ENCODE measurements at places on chromosomes 7 and 10.
A peak's percentile ranks its signal among the peaks of the same experiment; 100 is the strongest.

GRCh38 chr7:3844540-3845151, 543.6 kb downstream of the SDK1 start:
- no peak overlapping the region for H3K4me3 ChIP-seq
- H3K4me1 ChIP-seq, result no peaks in the 10 kb centered on the region
- peaks cover 9% of the 10 kb centered on the region for H3K27me3 ChIP-seq
- H3K36me3 ChIP-seq, result no peaks in the 10 kb centered on the region
- ATAC-seq, result no peak

DNA sequence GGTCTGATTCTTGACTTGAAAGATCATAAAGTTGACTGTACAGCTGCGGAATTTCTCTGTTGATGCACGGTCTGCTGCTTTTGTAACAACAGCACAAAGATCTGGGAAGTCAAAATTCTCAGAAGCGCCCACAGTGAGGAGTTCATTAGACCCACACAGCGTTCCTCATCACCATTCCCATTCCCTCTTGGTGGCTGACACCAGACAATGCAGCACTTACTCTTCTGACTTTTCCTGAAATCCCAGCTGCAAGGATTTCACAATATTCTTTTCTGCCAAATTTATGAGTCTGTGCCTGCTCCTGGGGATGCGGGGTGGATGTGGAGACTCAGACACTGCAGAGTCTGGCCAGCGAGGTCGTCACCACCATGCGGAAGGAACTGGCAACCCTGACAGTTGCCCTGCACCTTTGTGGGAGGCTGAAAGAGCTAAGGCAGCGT, 233.9 kb downstream of the FANK1 start:
- no peak for ATAC-seq
- no peaks in the 10 kb centered on the region for H3K27me3 ChIP-seq
- no peaks in the 10 kb centered on the region for H3K36me3 ChIP-seq
- H3K4me3 ChIP-seq, result no peak overlapping the region
- no peak overlapping the region for H3K27ac ChIP-seq
- no peaks in the 10 kb centered on the region for H3K4me1 ChIP-seq

GRCh38 chr10:9051328-9051974, 997.0 kb downstream of the GATA3 start:
- H3K4me3 ChIP-seq, result no peak overlapping the region
- no peaks in the 10 kb centered on the region for H3K36me3 ChIP-seq
- H3K27ac ChIP-seq, result no peak overlapping the region
- no peaks in the 10 kb centered on the region for H3K4me1 ChIP-seq
- no peaks in the 10 kb centered on the region for H3K27me3 ChIP-seq
- no peak for ATAC-seq

DNA sequence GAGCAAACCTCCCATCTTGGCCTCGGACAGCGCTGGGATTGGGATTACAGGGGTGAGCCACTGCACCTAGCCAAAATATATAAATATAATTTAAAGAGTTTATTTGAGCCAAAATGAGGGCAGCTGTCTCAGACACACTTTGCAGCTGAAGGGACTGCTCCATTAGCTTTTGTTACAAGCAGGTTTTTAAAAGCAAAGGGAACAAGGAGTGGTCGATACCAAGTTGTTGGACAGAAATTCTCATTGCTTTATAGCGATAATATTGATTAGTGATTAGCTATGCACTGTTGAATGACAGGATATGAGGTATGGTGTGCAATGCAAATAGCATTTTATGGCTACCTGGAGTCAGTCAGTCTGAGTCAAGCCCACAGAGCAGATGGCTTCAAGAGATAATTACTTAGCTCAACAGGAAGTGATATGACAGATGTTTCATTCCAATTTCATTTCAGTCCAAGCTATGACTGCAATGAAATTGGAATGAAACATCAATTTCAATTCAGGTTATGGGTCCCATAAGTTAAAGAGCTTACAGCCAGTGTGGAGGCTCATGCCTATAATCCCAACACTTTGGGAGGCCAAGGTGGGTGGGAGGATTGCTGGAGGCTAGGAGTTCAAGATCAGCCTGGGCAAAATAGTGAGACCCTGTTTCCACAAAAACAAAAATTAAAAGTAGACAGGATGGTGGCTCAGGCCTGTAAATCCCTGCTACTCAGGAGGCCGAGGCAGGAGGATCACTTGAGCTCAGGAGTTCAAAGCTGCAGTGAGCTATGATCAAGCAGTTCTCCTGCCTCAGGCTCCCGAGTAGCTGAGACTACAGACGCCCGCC, 23.1 kb downstream of the TYW1 start:
- H3K36me3 ChIP-seq, result peaks cover 68% of the 10 kb centered on the region
- no peaks in the 10 kb centered on the region for H3K4me1 ChIP-seq
- H3K27ac ChIP-seq, result no peak overlapping the region
- H3K27me3 ChIP-seq, result no peaks in the 10 kb centered on the region

GRCh38 chr7:92206672-92207071, 27.7 kb upstream of the LRRD1 start:
- no peak overlapping the region for H3K27ac ChIP-seq
- ATAC-seq, result no peak
- H3K4me3 ChIP-seq, result no peak overlapping the region

DNA sequence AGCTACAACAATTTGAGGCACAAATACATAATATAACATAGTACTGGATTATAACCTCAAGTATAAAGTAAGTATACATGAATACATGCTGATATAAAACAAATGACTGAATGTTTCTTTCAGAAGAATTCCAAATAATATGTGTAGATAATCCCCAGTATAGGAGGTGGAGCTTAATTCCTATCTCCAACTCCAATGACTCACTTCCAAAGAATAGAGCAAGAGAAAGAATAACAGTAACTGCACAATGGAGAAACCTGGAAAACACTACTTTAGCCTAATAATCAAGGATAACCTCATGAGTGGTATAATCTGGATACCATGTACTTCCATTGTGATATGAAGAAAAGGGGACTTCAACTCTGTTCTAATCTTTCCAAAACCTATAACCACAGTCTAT, 13.7 kb upstream of the SEMA3C start:
- no peaks in the 10 kb centered on the region for H3K4me1 ChIP-seq
- no peaks in the 10 kb centered on the region for H3K27me3 ChIP-seq
- no peaks in the 10 kb centered on the region for H3K36me3 ChIP-seq
- no peak overlapping the region for H3K4me3 ChIP-seq

- no peak overlapping the region for H3K27ac ChIP-seq
- no peak for ATAC-seq
- H3K4me3 ChIP-seq, result no peak overlapping the region
These were observed 279.7 kb downstream of the CCSER2 start for GRCh38 chr10:84608126-84608525.

- ATAC-seq, result no peak
- H3K36me3 ChIP-seq, result peaks cover 41% of the 10 kb centered on the region
- H3K4me1 ChIP-seq, result peaks cover 60% of the 10 kb centered on the region
- H3K27ac ChIP-seq, result no peak overlapping the region
These were observed 341.5 kb downstream of the ELMO1 start for GRCh38 chr7:37107047-37107750.

- H3K27me3 ChIP-seq, result no peaks in the 10 kb centered on the region
- no peaks in the 10 kb centered on the region for H3K36me3 ChIP-seq
- no peaks in the 10 kb centered on the region for H3K4me1 ChIP-seq
- no peak overlapping the region for H3K4me3 ChIP-seq
- ATAC-seq, result no peak
These were observed 38.8 kb downstream of the FGFR2 start for GRCh38 chr10:121559326-121560026.

GRCh38 chr7:149729983-149730801, 43.2 kb downstream of the ZNF467 start:
- H3K27ac ChIP-seq, result no peak overlapping the region
- peaks cover 11% of the 10 kb centered on the region for H3K4me1 ChIP-seq
- no peak overlapping the region for H3K4me3 ChIP-seq
- no peak for ATAC-seq

DNA sequence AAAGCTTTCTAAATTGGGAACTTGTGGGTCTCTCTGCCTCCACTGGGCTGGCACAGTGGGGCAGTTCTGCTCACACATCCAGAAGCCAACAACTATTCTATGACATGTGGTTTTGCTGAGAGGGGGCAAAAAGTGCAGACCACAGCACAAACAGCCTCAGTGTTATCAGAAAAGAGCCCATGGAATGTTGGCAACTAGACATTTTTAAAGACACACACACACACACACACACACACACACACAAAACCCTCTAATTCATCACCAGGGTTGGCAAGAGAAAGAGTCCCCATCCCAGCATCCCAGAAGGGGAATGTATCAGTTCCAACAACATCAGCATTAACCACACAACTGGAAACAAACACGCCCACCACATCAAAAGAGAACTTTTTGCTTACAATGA, 117.1 kb downstream of the FGFR2 start:
- no peaks in the 10 kb centered on the region for H3K4me1 ChIP-seq
- no peak for ATAC-seq
- no peaks in the 10 kb centered on the region for H3K36me3 ChIP-seq
- H3K27me3 ChIP-seq, result no peaks in the 10 kb centered on the region

GRCh38 chr10:29634764-29635625, at the start of gene SVIL:
TSS of gene SVIL (minus strand) at chr10:29634971. CDS start at chr10:29555058, 79,913 bp downstream.
- H3K27ac ChIP-seq, result no peak within 1 kb of the TSS
- no peak within 1 kb of the TSS for H3K4me3 ChIP-seq
- no peaks in the 10 kb centered on the region for H3K27me3 ChIP-seq
- H3K36me3 ChIP-seq, result no peaks in the 10 kb centered on the region
- H3K4me1 ChIP-seq, result peaks cover 18% of the 10 kb centered on the region

GRCh38 chr10:28147706-28148105, 148.8 kb upstream of the ODAD2 start:
- H3K4me1 ChIP-seq, result no peaks in the 10 kb centered on the region
- no peak overlapping the region for H3K27ac ChIP-seq
- H3K4me3 ChIP-seq, result no peak overlapping the region
- peaks cover 13% of the 10 kb centered on the region for H3K36me3 ChIP-seq
- no peak for ATAC-seq

DNA sequence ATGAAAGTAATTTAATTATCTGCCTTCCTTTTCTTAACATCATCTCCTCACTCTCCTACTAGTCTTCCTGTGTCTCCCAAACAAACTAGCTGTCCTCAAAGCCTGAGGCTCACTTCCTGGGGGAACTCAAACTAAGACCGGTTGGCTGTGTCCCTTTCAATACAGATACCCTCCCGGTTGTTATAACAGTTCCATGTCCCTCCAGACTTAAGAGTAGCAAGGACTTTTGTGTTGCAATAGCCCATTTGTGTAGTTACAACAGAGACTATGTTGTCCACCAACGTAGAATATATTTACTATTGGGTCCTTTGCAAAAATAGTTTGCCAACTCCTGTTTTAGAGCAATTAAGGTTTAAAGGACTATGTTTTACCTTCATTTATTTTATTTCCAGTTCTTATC, 8.6 kb upstream of the TARP start:
- no peak for ATAC-seq
- H3K36me3 ChIP-seq, result no peaks in the 10 kb centered on the region
- H3K4me1 ChIP-seq, result no peaks in the 10 kb centered on the region
- no peak overlapping the region for H3K4me3 ChIP-seq
- H3K27me3 ChIP-seq, result peaks cover 31% of the 10 kb centered on the region
- no peak overlapping the region for H3K27ac ChIP-seq

- H3K27me3 ChIP-seq, result no peaks in the 10 kb centered on the region
- no peak overlapping the region for H3K27ac ChIP-seq
- no peaks in the 10 kb centered on the region for H3K36me3 ChIP-seq
- H3K4me1 ChIP-seq, result no peaks in the 10 kb centered on the region
- ATAC-seq, result no peak
These were observed 347.0 kb downstream of the GPAM start for GRCh38 chr10:111836571-111836970.

GRCh38 chr10:54909165-54909564, 108.1 kb upstream of the PCDH15 start:
- H3K4me1 ChIP-seq, result no peaks in the 10 kb centered on the region
- no peak overlapping the region for H3K4me3 ChIP-seq
- H3K36me3 ChIP-seq, result no peaks in the 10 kb centered on the region
- peak; percentile 35 for ATAC-seq
- no peaks in the 10 kb centered on the region for H3K27me3 ChIP-seq

- H3K4me1 ChIP-seq, result peaks cover 24% of the 10 kb centered on the region
- H3K27ac ChIP-seq, result no peak within 1 kb of the TSS
- ATAC-seq, result no peak
- no peaks in the 10 kb centered on the region for H3K36me3 ChIP-seq
- peaks cover 13% of the 10 kb centered on the region for H3K27me3 ChIP-seq
These were observed at the start of gene FAM170B for GRCh38 chr10:49133706-49134248. TSS of gene FAM170B (minus strand) at chr10:49134021. CDS start at chr10:49133918, 103 bp downstream.

GRCh38 chr10:84407388-84408049, 79.1 kb downstream of the CCSER2 start:
- H3K27me3 ChIP-seq, result no peaks in the 10 kb centered on the region
- peaks cover 16% of the 10 kb centered on the region for H3K4me1 ChIP-seq
- peaks cover 55% of the 10 kb centered on the region for H3K36me3 ChIP-seq
- no peak for ATAC-seq

DNA sequence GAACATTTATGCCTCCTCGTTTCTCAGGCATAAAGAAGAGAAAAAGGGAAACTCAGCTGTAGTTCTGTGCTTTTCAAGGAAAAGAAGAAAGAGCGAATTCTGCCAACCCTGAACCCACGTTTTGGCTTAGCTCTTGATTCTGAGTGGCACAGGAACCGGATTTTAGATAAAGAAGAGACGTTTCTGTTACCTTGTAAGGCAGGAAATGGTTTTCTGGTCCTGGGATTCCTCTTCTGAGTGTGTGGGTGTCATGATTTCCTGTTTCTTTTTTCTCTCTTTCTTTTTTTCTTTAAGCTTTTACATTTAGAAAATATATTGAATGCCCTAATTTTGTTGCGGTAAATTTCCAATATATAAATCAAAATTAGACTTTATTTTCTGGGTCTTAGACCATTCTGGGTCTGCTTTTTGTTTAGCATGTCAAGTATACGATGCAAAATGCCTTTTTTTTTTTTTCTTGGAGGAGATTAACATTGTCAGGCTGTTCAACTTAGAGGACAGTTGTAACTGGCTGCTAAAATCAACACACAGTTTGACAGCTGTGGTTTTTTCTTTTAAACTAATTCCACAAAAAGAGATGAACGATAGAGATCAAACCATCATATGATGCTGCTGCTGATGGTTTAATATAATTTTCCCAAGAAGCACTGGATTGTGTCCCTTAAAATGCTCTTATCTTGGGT, 190.8 kb downstream of the GATA3 start:
- H3K4me3 ChIP-seq, result no peak overlapping the region
- no peaks in the 10 kb centered on the region for H3K27me3 ChIP-seq
- no peak overlapping the region for H3K27ac ChIP-seq
- H3K36me3 ChIP-seq, result no peaks in the 10 kb centered on the region
- H3K4me1 ChIP-seq, result peaks cover 5% of the 10 kb centered on the region

DNA sequence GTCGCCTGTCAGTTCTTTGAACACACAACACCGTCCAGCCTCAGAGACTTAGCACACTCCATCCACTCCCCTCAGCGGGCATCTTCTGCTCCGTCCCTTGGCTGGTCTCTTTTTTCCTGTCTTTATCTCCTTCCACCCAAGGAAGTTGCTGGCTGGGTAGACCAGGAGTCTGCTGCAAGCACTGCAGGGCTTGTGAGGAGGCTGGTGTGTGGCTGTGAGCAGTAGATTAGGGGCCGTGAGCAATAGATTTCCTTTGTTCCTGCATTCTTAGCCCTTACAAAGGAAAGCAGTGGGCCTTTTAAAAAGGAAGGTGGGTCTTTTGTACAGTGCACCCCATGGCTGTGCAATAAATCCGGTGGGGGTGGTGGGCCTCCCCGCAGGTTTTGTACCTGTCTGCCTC, 100.3 kb upstream of the BTBD16 start:
- H3K4me3 ChIP-seq, result no peak overlapping the region
- no peak overlapping the region for H3K27ac ChIP-seq
- ATAC-seq, result no peak
- H3K27me3 ChIP-seq, result peaks cover 40% of the 10 kb centered on the region

Data from stimulated activated memory B cell treated with anti-CD40 and anti-IgM and Interleukin-4, amounts not matched to agents 10 μg/mL and 1 μg/mL and 100 μg/mL, for 72 hours (primary cell).